Left ventricle myocardium superior (tissue), 1 donor: ENCODE measurements at places on chromosomes 3 and 15. TPM values are rescaled to one million over a fixed set of nuclear protein-coding genes. Genes with fewer than 3 reads are reported as not detected.

ADAMTS17 gene
- total RNA-seq: 2.9 TPM

DNA sequence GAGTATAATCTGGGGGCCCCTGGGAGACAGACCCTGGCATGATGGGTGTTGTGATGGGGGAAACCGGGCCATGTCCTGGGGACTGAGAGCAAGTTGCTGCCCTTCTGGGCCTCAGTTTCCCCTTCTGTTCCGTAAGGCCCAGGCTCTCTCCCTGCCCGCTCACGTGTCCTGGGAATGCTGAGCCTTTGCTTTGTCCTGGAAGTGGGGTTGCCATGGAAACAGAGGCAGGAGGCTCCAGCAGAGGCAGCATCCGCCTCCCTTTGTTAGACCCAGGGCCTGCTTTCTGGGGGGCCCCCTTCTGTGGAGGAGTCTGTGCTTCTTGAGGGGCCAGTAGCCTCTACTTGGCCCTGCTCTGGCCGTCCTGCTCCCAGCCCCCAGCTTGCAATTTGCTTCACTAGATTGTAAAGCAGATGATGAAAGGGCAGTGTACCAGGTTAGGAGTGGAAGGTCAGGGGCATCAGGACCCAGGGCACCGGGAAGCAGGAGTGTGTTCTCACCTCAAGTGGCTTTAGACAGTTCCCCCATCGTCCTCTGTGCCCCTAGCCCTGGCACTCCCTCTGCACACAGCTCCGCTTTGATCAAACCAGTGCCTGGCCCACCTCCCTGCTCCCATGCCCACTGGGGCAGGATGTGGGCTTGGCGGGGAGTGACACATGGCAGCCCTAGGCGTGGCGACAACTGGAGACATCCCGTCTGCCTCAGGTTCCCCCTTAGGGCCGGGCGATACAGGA is 105.6 kb downstream of the FBLN2 start:
- no peak for DNase-seq

- no peak for DNase-seq
These were observed 6.6 kb downstream of the GABRB3 start for GRCh38 chr15:26766262-26766661.

DNA sequence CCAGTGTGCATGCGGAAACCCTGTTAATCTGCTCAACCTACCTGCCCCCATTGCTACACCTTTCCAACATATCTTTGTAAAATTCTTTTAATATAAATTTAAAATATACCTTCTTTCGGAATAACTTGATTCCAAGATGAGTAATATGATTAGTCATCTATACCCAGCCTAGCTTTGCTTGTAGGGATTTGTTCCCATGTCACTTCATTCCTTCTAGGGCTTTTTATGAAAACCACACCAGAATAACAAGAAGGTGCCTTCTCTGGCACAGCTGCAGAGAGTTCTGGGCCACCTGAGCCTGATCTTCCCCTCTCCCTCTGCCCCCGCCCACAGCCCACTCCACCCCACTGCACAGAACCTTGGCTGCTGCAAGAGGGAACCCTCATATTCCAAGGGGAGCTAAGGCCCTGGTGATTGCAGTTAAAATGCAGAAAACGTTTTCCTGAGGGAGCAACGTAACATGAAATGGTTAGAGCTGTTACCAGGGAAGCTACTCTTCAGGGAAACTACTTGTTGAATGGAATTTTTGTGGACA is 38.6 kb upstream of the HACD2 start:
- no peak for DNase-seq

- no peak for DNase-seq
These were observed 141.2 kb upstream of the MANF start for GRCh38 chr3:51243924-51244323.
